Activated CD8-positive, alpha-beta T cell treated with anti-CD3 and anti-CD28 coated beads, Interleukin-2, amount 10 ng/mL, durations not matched to agents 7 days and 5 days (primary cell): ENCODE measurements at places on chromosomes 12 and 14. TPM values are rescaled to one million over a fixed set of nuclear protein-coding genes. Genes with fewer than 3 reads are reported as not detected.

Gene OR4E2
- not detected for total RNA-seq

Gene SLC17A8
- total RNA-seq = not detected

Gene CLEC6A
- total RNA-seq = not detected

Gene KLRF1
- total RNA-seq = not detected
